ENCODE measurements at places on chromosomes 1 and 21.
A peak's percentile ranks its signal among the peaks of the same experiment; 100 is the strongest.

- DNase-seq: no peak
These were observed 30.3 kb downstream of the TEX35 start for GRCh38 chr1:178543290-178543607.

GRCh38 chr1:162003061-162003829 is 20.4 kb downstream of the OLFML2B start:
- no peak for DNase-seq

DNA sequence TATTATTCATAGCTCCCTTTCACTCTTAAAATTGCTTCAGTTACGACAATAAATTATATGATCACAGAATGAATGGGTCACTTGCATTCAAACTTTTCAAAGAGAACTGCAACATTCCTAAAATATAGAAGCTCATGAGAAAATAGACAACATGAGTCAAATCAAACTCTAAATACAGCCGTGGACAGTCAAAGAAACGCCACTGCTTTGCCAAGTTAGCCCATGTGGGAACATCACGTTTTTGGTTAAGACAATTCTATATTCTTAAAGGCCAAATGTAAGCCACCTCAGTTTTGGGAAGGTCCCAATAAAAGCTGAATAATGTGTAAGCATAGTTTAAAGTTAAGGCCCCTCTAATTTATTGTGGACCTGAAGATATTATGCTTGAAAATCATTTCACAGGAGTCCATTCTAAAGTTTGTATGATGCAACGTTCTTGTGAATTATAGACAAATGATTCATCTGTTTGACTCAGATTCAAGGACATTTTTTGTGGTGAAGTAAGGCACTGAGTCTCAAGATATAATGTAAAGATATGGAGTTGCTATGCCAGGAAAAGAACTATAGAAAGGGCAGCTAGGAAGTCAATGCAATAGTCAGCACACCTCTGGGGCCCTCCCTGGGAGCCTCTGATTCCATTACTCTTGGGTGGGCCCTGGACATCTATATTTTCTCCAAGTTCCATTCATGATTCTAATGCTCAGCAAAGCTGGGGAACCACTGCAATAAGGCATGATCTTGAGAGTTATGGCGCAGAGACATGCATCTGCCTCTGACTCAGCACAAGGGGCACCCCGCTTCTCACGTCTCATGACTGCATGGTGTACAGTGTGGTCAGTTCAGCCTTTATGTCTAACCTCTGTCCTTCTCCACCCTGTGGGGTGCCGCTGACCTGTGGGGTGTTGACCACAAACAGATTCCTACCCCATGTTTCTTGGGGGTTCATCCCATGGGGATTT is 33.9 kb downstream of the ETS2 start:
- DNase-seq: no peak

GRCh38 chr1:33367485-33368405 is 46.8 kb upstream of the A3GALT2 start:
- DNase-seq: peak; percentile 92

- no peak for DNase-seq
These were observed 9.1 kb upstream of the ARTN start for GRCh38 chr1:43924516-43924915.

- DNase-seq: no peak
These were observed 39.7 kb downstream of the TMCC2 start for GRCh38 chr1:205267306-205267902.

DNA sequence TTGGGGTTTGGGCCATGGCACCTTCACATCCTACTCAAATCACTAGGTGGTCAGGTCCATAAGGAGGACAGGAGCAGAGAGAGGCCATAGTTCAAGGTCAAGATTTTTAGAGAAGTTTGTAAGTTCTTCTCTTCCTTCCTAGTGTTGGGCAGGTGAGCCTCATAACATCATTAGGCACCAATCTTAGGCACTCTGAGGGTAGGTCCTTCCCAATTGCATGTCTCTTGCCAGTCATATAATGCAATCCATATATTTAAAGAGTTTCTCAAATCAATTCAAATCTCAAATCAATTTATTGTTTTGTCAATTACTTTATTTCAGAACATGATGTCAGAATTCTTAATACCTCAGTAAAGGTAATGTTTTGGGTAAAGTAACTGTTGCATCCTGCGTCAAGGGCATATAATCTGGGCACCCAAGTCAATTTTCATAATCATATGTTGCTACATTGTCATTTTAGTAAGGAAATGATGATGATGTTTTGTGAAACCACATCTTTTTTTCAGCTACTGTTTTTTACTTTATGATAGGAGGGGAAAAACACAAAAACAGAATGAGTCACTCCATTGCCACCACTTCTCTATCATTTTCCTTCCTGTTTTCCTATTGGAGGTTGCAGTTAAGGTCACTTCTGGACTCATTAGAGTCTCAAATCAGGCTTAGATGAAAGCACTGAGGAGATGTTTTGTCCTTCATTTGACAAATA is 122.7 kb downstream of the UCHL5 start:
- DNase-seq: no peak

DNA sequence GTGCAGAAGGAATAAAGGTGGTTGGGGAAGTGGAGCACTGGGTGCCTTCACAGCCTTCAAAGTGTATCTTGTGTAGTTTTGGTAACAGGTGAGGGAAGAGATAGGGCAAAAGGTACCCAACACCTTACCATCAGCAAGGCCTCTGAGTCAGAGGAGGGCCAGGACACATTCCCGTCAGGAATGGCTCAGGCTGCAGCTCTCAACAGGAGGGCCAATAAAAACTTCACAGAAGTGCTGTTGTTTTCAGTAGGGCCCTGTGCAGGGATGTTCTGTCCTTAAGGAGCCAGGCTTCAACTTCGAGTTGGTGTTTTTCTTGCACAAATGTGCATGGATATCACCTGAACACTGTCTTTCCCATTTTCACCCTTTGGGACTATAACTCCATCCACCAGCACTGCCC is 333.4 kb downstream of the ASTN1 start:
- DNase-seq: no peak

DNA sequence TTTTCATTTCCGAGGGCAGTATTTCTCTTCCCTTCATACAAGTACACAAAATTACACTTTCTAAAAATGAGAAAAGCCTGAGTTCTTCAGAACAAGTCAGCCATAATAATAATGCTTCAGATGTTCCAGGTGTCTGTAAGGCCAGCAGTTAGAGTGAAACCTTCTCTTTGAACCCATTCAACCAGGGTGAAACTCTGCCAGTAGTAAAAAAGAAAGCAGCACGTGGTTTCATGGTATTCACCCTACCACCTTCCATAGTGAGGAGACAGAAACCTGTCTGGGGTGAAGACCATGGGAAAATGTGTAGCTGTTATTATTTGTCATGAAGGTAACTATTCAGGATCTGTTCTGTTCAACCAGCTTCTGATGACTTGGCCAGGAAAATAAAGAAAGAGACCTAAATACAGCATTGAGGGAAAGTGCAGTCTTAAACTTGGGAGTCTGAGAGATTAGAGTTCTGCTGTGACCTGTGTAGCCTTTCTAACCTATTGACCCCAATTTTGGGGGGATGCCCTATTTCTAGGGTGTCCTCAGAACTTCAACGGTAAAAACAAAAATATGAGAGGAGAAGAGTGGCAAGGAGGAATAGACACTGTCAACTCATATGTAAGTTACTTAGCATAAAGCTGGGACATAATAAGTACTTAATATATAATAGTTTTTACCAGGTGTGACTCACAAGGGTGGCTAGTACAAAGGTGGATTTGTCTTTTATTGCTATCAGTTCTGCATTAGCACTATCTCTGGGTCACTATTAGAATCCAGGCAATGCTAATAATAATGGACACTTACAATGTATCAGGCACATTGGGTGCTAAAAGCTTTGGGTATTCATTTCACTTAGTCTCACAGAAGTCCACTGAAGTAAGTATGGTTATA is 70.0 kb upstream of the TNFSF4 start:
- no peak for DNase-seq

DNA sequence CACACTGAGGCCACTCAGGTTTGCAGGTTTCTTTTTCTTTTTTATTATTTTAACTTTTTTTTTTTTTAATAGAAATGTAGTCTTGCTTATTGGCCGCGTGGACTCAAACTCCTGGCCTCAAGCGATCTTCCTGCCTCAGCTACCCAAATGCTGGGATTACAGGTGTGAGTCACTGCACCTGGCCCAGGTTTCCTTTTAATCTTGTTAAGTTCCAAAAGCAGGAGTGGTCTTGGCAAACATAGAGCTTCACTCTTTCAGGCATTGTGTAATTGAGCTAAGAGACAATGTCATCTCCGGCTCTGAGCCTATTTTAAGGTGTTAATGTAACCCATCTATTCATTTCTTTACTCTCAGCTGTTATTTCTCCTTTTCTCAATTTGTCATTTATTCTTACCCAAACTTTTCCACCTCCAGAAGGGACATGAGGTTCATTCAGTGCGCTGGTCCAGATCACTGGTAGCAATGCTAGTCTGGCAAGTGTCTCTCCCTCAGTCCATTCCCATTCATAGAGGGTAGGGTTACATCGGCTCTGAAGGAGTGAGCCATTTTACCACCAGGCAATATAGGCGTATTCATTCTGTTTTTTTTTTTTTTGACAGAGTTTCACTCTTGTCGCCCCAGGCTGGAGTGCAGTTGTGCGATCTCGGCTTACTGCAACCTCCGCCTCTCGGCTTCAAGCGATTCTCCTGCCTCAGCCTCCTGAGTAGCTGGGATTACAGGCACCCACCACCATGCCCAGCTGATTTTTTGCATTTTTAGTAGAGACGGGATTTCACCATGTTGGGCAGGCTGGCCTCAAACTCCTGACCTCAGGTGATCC is 11.3 kb upstream of the MFSD2A start:
- no peak for DNase-seq

- no peak for DNase-seq
These were observed 2.0 kb downstream of the MAPKAPK2 start for GRCh38 chr1:206686478-206687249.

GRCh38 chr1:113147826-113148225 is 74.8 kb downstream of the LRIG2 start:
- no peak for DNase-seq

- no peak for DNase-seq
These were observed 6.4 kb downstream of the DISP1 start for GRCh38 chr1:222821239-222821638.

GRCh38 chr1:109443476-109443875 is 17.2 kb upstream of the PSMA5 start:
- DNase-seq: no peak

DNA sequence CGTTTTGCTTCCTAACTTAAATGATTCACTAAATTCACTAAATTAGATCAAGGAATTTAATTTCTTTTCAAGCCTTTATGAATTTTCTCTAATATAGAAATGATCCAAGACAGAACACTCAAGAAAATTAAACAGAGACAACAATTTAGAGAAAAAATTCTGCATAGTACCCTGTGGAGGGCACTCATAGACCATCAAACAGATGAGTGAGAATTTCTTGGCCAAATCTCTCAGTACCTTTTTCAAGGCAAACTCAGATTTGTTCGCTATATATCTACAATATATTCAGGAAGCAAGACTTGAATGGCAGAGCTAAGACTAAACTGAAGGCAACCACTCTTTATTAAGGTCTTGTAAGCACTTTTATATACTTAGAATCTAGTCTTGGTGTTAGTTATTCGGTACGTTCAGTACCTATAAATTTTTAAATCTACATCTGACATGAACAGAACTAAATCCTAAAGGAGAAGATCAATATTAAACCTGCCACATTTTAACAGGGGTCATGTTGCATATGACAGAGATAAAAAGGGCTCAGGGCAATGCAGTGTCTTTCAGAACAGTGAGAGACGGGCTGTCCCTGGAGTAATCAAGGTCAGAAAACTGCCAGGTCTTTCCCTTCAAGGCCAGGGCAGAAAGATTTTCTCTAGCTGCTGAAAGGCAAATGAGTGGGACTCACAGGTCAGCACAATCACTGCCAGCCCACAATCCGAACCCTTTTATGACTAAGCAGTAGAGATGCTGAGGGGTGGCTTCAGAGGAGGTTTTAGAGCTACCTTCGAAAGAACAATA is 118.8 kb upstream of the TMPRSS15 start:
- DNase-seq: no peak

- DNase-seq: no peak
These were observed 22.7 kb downstream of the MAP7D1 start for GRCh38 chr1:36178471-36179219.

DNA sequence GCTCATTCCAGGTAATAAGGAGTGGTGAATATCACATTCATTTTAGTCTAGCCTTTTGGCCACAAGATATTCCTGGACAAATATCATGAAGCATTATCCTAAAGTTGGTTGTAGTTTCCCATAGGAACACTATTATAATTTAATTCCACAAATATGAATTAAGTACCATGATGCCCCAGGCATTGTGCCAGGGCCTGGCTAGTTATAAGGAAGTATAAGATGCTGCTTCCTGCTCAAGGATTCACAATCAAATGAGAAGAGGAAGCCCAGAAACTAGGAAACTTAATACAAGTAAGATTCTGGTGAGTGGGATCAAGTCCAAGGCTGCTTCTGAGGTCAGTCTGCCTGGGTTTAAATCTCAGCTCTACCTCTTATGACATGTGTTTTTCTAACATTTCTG is 30.6 kb upstream of the ZP4 start:
- DNase-seq: no peak

GRCh38 chr1:88768187-88768586 is 84.1 kb downstream of the PKN2 start:
- no peak for DNase-seq

GRCh38 chr1:59391212-59392179 is 94.6 kb downstream of the FGGY start:
- DNase-seq: no peak

DNA sequence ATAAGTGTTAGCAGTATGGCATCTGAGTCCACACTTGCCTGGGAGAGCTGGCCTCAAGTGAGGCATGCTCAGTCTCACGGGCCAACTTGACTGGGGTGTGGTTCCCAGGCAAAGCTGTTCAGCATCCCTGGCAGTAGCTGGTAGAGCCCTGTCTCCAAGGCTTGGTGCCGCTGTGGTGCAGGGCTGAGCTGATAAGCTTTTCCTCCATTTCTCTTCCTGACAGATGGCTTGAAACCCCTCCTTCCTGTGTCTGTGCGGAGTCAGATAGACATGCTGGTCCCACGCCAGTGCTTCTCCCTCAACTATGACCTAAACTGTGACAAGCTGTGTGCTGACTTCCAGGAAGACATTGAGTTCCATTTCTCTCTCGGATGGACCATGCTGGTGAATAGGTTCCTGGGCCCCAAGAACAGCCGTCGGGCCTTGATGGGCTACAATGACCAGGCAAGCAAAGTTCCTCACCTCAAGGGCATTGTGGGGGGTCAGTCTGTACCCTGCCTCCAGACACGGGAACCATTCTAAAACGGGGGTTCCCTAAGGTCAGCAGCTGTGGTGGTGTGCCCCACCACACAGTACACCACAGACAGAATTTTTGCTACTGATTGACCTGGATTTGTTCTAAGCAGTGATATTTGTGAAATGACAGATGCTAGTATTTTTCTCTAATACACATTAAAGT is 13.7 kb upstream of the MIIP start:
- no peak for DNase-seq

DNA sequence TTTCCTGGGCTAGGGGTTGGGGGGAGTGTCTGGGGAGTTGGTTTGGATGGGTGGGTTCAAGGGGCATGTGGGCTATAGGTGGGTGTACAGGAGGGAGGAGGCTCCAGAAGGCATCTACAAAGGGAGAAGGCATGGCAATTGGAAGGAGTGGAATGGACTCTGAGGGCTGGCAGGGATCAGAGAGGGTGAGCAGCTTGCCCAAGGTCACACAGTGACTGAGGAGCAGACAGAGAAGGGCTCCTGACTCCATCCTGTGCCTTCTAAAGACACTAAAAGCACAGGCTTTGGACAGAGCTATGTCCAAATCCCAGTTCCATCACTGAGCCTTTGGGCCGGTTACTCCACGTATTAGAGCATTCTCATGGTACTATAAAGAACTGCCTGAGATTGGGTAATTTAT is 151.8 kb downstream of the PTPRU start:
- no peak for DNase-seq

GRCh38 chr1:41851589-41851988 is 67.1 kb downstream of the HIVEP3 start:
- DNase-seq: no peak

- DNase-seq: no peak
These were observed 32.1 kb downstream of the AK2 start for GRCh38 chr1:33004613-33005012.
